Activated T-helper 1 cell treated with anti-CD3 and anti-CD28 coated beads, Interleukin-2, amount 50 U/mL, for 16 hours (primary cell): ENCODE measurements at places on chromosomes 7 and 10.

DNA sequence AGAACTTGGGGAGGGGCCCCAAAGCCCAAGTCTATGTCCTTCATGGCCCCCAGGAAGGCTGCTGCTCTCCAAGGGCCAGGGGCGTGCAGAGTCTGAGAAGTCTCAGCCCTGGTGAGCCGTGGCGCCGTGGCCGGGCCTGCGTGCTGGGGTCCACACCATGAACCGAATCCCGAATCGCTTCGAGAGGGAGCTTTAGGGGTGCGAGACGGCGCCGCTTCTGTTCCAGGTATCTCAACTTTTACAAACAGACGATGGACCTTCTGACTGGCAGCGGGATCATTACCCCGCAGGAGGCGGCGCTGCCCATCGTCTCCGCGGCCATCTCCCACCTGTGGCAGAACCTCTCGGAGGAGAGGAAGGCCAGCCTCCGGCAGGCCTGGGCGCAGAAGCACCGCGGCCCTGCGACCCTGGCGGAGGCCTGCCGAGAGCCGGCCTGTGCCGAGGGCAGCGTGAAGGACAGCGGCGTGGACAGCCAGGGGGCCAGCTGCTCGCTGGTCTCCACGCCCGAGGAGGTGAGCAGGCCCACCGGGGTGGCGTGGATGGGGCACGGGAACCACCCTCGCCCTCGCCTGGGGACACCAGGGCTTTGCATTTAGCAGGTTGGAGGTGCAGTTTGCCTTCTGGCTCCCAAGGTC, 12.7 kb downstream of the STRA8 start:
- no peak for DNase-seq

DNA sequence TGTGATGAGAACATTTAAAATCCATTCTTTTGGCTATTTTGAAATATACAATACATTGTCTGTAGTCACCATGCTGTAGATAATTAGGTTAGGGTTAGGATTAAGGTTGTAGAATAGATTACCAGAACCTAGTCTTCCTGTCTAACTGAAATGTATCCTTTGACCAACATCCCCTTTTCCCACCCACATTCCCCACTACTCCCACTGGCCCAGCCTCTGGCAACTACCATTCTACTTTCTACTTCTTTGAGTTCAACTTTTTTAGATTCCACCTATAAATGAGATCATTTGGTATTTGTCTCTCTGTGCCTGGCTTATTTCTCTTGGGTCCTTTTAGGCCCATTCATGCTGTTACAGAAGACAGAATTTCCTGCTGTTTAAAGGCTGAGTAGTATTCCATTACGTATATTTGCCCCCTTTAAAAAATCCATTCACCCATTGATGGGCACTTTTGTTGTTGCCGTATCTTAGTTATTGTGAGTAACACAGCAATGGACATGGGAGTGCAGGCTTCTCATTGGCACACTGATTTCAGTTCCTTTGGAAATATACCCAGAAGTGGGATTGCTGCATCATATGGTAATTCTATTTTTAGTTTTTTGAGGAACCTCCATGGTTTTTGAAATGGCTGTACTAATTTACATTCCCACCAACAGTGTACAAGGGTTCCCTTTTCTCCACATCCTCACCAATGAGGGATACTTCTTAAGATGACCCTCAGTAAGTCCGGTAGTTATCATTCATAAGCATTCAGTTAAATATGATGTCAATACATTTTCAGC, 104.0 kb downstream of the RALA start:
- no peak for DNase-seq

- no peak for DNase-seq
Measured at GRCh38 chr7:17770710-17771375, 169.5 kb downstream of the SNX13 start.

GRCh38 chr10:72044417-72045041, 43.8 kb downstream of the SPOCK2 start:
- DNase-seq, result no peak

- DNase-seq, result no peak
Measured at GRCh38 chr7:30816645-30817370, 45.6 kb downstream of the MINDY4 start.

- no peak for DNase-seq
Measured at GRCh38 chr10:113168584-113168983, 218.5 kb downstream of the TCF7L2 start.

DNA sequence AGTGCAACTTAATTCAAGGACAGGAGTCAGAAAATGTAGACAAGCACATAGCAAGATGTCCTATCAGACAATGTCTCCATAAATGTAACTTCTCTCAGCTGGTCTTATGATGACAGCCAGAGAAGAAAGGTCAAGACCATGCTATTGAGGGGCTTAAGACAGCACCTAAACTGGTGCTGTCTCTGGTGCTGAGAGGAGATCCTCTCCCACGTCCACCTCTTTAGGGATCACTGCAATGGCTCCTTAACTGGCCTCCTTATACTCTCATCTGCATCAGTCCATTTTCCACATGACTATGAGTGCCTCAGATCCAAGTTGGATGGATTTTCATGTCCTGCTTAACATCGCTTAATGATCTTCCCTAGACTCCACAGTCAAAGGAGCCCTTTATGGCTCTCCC, 210.6 kb downstream of the ARL4A start:
- no peak for DNase-seq

DNA sequence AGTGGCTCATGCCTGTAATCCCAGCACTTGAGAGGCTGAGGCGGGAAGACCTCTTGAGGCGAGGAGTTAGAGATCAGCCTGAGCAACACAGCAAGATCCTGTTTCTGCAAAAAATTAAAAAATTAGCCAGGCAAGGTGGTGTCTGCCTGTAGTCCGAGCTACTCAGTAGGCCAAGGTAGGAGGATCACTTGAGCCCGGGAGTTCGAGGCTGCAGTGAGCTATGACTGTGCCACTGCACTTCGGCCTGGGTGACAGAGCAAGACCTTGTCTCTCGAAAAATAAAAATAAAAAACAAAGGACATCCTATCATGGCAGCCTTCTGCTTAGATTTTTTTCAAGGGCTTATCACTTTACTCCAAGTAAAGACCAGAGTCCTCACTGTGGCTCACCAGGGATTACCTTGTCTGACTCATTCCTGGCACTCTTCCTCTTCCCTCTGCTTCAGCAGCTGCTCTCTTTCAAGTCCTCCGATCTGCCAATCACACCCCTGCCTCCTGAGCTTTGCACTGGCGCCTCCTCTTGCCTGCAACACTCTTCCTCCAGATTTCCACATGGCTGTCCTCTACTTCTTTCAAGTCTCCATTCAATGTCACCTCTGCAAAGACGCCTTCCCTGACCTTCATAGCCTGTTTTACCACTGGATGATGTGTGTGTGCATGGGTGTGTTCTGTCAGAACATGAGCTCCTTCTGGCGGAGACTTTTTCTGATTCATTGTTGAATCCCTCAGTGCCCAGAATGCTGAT, 7.7 kb downstream of the PRTFDC1 start:
- no peak for DNase-seq
